Stimulated activated CD4-positive, alpha-beta T cell treated with anti-CD3 and anti-CD28 coated beads, Interleukin-2, amount 100 ng/mL, for 4 hours (primary cell): ENCODE measurements at places on chromosomes 2 and 18.

GRCh38 chr2:121640380-121641316 is 8.6 kb downstream of the CLASP1 start:
- DNase-seq, result no peak

DNA sequence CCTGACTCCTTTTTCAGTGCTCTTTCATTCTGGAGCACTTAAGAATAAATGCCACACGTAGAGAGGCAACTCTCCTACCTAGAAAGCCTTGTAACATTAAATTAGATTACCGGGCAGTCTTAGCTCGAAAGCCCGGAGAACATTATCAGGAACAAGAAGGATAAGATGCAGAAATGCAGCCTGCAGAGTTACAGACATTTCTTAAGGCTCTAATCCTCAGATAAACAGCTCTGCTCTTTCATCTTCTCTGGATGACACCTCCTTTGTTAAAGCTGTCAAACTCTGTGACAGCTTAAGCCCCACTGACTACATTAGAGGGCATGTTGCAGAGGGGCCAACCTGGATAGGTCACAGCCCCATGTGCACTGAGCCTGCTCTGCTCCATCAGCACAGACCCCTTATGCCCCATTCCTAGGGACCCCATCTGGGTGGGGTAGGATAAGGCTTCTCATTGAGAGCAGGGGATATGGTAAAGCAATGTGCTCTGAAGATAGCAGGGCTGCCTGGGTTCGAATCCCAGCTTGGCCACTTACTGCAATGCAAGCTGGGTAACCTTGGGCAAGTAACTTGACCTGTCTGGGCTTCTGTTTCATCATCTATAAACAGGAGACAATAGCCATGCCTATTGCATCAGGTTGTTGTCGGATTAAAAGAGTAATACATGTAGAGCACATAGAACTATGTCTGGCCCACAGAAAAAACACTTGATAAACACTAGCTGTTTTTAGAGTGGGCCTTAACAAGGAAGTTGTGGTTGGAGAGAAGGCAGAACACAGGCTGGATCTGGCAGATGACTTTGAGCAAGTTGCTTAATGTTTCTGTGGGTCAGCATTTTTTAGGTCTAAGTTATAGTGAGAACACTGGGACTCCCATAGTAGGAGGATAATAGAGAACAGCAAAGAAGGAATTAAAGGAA is 111.4 kb downstream of the THNSL2 start:
- DNase-seq, result no peak

DNA sequence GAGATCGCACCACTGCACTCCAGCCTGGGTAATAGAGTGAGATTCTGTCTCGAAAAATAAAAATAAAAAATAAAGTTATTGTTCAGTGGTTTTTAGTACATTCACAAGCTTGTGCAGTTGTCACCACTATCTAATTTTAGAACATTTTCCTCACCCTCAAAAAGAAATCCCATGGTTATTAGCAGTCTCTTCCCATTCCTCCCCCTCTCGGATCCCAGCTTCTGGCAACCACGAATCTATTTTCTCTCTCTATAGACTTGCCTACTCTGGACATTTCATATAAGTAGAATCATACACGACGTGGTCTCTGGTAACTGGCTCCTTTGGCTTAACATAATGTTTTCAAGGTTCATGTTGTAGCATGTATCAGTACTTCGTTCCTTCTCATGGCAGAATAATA is 38.6 kb downstream of the CABLES1 start:
- DNase-seq, result no peak

GRCh38 chr2:234193977-234194563 is 143.6 kb downstream of the SPP2 start:
- no peak for DNase-seq

DNA sequence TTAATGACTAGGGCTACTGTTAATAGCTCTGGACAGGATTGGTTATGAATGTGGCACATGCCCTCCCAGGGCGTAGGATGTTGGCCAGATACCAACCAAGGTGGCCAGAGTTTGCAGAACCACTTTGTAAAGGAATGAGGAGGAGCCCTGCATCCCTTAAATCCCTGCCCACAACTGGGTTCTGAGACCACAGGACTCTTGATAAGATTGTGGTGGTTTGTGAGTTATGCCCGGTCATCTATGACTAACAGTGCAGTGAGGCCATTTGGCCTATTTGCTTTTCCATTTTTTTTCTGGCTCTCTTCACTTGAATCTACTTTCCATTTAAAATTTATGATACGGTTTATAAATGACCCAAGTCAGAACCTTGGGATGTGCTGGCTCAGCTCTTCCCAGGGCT is 294.5 kb downstream of the PRKCE start:
- no peak for DNase-seq

DNA sequence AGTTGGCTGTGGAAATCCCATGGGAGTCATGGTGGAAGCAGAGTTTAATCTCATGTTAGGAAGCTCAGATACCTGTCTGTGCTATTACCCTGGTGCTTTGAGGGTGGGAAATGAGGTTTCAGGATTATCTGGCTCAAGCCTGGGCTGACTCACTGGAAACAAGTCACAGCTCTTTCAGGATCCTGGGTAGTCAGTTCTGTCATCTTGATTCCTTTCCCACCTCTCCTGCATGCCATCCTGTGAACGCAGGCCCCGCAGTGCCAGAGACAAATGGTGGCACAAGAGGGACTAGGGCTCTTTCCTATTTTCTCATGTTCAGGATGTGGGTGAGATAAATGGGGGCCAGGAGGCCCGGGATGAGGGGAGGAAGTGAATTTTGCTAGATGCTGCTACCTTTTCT is 3.7 kb upstream of the FAM136A start:
- DNase-seq, result no peak

- no peak for DNase-seq
Measured at GRCh38 chr2:96832754-96833507, 10.9 kb downstream of the ANKRD23 start.

DNA sequence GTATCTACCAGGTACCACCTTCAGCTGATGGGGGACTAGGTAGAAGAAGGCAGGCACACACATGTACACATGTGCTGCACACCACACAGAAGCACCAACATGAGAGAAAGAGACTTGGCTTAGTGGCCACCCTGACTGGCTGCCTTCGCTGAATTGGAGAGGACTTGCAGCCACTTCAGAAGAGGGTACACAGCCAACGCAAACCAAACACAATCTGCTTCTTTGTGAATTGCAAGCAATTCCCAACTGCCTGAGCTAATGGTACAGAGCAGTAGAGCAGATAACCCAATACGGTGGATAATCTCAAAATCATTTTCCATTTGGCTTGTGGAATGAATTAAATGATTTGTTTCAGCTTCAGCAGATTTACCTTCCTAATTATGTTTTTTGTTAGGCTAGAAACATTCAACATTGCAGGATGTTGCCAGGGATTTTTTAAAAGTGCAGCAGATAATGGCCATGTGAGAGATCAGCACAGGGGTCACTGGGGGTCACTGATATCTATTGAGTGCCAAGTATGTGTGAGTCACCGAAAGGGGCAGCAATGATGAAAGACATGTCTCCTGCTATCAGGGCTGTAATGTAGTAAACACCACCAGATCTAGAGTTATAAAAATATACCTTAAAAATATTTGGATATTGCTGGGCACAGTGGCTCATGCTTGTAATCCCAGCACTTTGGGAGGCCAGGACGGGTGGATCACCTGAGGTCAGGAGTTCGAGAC is 652.6 kb downstream of the BCL11A start:
- no peak for DNase-seq

- DNase-seq, result no peak
Measured at GRCh38 chr18:75376004-75376403, 51.5 kb downstream of the SMIM21 start.

DNA sequence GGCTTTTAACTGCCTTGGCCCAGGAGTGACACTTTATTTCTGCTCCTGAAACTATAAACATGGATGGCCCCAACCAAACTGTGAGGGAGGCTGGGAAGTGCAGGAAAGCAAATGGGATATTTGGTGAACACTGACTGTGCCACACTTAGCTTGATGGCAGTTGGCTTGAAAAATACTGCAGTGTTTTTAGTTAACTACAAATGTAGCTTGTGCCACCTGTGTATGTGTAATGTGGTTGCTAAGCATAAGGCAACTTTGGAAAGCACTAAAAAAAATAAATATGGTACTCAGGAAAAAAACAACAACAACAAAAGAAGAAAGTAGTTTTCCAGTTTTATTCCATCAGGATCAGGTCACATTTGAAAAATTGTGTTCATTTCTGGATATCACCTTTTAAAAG is 73.8 kb downstream of the CD28 start:
- no peak for DNase-seq

- DNase-seq, result no peak
Measured at GRCh38 chr2:100895934-100896685, 76.2 kb downstream of the NPAS2 start.

- DNase-seq, result no peak
Measured at GRCh38 chr18:75496151-75496550, 68.6 kb upstream of the SMIM21 start.

DNA sequence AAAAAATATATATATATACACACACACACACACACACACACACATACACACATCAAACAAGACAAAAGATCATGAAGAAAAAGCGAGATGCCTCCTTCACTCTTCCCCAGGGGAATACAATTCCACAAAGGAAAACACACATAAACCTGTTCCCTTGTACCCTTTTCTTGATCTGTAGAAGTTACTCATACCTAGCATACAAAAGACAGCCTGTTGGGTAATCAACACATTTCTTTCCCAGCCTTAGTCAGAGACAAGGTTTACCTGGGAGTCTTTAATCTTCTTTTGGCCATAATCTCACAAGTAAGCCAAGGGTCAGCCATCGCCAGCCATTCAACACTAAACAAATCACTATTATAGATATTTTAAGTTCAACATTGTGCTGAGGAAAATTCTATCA is 407.0 kb downstream of the SUCLG1 start:
- DNase-seq, result no peak

GRCh38 chr2:953975-954686 is 3.5 kb downstream of the SNTG2 start:
- no peak for DNase-seq

- DNase-seq, result no peak
Measured at GRCh38 chr18:76571689-76572088, 76.6 kb upstream of the ZNF516 start.

DNA sequence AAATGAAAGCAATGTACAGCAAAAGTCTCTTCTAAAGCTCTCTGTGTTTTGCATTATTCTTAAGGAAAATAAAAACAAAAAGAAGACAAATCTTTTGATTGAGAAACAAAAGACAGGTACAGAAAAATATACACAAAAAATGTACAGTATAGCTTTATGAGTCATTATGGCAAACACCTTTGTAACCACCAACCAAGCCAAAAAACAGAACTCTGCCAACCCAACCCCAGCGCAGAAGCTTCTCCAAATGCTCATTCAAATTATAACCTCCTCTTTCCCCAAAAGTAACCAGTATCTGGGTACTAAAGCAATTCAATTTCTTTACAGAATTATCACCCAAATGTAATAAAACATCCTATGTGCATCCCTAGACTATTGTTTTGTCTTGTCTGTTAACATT is 255.9 kb upstream of the STON1 start:
- DNase-seq, result no peak

DNA sequence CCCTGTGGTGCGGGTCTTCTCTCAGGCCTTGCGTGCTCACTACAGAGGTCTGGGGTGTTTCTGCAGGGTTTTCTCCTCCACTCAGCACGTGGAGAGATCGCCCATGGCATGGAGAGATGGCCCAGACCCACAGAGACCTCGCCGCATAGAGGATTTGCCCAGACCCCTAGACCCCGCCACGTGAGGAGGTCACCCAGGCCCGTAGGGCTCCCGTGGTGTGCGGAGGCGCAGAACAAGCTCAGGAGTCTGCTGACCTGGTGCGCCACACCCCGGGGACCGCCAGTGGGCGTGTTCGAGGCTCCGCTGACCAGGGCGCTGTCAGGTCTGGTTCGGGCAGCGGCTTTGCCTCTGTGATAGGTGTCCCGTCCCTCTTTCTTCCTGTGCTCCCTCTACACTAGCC is 64.5 kb downstream of the ADI1 start:
- no peak for DNase-seq
